Astrocyte (in vitro differentiated cells and primary cell): ENCODE measurements at places on chromosomes 7 and 10. TPM values are rescaled to one million over a fixed set of nuclear protein-coding genes. Genes with fewer than 3 reads are reported as not detected.

GRCh38 chr7:100677308-100678267 is 4.0 kb downstream of the GNB2 start:
- no peak overlapping the region for H3K27ac ChIP-seq
- no peak for DNase-seq
- peaks cover 2% of the 10 kb centered on the region for H3K36me3 ChIP-seq
- H3K4me1 ChIP-seq, result peaks cover 14% of the 10 kb centered on the region

- no peak overlapping the region for H3K27ac ChIP-seq
- H3K4me3 ChIP-seq, result no peak overlapping the region
- no peaks in the 10 kb centered on the region for H3K27me3 ChIP-seq
- no peak for DNase-seq
- peaks cover 5% of the 10 kb centered on the region for H3K4me1 ChIP-seq
These were observed 194.2 kb downstream of the CAMK1D start for GRCh38 chr10:12543589-12543988.

- DNase-seq, result no peak
- no peak overlapping the region for H3K4me3 ChIP-seq
- H3K27me3 ChIP-seq, result no peaks in the 10 kb centered on the region
- no peaks in the 10 kb centered on the region for H3K4me1 ChIP-seq
- no peak overlapping the region for H3K27ac ChIP-seq
- H3K36me3 ChIP-seq, result no peaks in the 10 kb centered on the region
These were observed 66.4 kb upstream of the SORCS1 start for GRCh38 chr10:107230887-107231286.

DNA sequence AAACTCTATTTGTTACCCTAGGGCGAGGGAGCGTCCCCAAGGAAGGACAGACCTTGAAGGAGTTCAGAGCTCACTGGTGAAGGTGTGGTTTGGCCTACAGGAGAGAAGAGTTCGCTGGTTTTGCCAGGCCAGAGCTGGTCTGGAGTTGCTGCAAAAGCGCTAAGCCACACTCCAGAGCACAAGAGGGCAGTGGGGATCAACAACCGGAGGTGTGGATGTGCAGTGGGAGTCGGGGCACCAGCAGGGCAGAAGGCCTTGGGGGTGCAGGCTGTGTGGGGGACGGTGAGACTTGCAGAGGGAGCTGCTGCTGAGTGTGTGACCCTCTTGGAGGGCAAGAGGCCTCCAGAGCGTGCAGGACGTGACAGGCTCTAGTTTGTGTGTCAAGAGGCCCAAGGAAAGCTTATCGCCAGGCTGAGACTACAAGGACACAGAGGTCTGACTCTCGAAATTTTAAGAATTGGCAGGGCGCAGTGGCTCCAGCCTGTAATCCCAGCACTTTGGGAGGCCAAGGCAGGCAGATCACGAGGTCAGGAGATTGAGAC is 14.3 kb upstream of the CUL1 start:
- H3K4me3 ChIP-seq, result no peak overlapping the region
- no peak overlapping the region for H3K27ac ChIP-seq
- H3K4me1 ChIP-seq, result no peaks in the 10 kb centered on the region
- no peaks in the 10 kb centered on the region for H3K36me3 ChIP-seq
- no peak for DNase-seq
- H3K27me3 ChIP-seq, result peaks cover 3% of the 10 kb centered on the region

DNA sequence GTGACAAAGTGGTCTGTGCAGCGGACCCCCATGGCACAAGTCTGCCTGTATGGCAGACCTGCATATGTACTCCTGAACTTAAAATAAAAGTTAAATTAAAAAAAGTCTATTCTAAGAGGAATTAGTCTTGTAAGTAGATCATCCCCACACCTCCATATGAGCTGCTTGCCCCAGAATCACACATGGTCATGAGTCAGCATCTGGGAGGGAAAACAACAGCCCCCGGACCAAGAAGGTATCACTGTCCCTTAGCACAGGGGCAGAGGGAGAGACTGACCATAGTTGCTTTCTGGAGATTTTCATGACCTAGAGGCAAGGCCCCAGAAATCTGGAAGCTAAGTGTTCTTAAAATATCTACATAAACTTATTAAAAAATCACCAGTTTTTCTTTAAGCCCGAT is 86.6 kb upstream of the PDK4 start:
- H3K4me3 ChIP-seq, result no peak overlapping the region
- H3K27ac ChIP-seq, result no peak overlapping the region
- DNase-seq, result no peak
- no peaks in the 10 kb centered on the region for H3K4me1 ChIP-seq

DNA sequence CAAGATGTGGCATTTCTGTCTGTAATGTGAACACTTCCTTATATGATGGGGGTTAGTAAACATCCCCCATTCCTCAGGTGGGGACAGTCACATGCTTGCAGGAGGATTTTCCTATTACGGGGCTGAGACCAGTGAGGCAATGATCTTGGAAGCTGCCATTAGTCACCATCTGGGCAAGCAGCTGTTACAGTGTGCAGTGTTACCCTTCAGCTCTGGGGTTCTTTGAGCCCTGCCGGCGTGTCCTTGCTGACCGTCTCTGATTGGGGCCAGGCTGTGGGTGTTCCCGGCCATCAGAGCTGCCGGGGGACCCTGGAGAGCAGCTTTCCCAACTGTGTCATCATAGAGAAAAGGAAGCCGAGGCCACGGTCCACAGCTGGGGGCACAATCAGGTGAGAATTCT is 126.8 kb upstream of the FAM20C start:
- H3K4me1 ChIP-seq, result peaks cover 29% of the 10 kb centered on the region
- no peak overlapping the region for H3K27ac ChIP-seq
- no peaks in the 10 kb centered on the region for H3K36me3 ChIP-seq

TMEM176B gene
- 0.26 and 0.32 TPM in 2 replicates for total RNA-seq

DNA sequence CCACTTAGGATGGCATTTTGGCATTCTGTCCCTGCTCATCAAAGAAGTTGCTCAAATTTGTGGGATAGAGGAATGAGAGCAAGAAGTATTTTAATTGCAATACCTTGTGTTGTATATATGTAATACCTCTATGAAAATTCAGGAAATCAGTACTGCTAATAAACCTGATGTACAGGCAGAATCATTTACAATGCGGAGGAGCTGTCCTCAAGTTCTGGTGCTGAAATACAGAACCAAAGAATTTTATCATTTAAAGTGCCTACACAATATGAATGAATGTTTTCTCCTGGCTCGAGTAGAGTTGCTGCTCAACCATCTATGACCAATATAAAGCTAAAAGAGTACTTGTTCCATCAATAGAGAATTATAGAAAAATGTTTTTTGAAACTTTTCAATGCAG is 305.8 kb downstream of the PLXNA4 start:
- no peaks in the 10 kb centered on the region for H3K4me1 ChIP-seq
- no peaks in the 10 kb centered on the region for H3K36me3 ChIP-seq
- DNase-seq, result no peak
- H3K27me3 ChIP-seq, result no peaks in the 10 kb centered on the region

DNA sequence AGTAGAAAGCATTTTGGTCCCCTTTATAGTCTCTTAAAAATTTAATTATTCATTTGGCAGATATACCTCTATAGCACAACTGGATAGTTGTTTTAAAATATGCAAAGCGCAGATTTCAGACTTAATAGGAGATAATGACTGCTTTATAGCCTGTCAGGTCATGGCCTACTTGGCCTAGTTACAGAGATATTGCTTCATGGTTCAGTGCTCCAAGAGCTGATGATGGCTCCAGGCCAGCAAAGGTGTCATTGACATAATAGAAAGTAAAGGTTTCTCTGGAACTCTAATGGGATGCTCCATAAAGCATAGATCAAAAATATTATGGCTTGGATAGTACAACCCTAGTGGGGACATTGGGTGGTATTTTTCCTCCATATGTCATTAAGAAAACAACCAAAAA is 285.7 kb downstream of the NXPH1 start:
- H3K36me3 ChIP-seq, result no peaks in the 10 kb centered on the region
- H3K4me1 ChIP-seq, result no peaks in the 10 kb centered on the region
- H3K27me3 ChIP-seq, result no peaks in the 10 kb centered on the region
- DNase-seq, result no peak

GRCh38 chr10:43801626-43802025 is 152.9 kb upstream of the ZNF32 start:
- no peaks in the 10 kb centered on the region for H3K36me3 ChIP-seq
- no peak overlapping the region for H3K27ac ChIP-seq

DNA sequence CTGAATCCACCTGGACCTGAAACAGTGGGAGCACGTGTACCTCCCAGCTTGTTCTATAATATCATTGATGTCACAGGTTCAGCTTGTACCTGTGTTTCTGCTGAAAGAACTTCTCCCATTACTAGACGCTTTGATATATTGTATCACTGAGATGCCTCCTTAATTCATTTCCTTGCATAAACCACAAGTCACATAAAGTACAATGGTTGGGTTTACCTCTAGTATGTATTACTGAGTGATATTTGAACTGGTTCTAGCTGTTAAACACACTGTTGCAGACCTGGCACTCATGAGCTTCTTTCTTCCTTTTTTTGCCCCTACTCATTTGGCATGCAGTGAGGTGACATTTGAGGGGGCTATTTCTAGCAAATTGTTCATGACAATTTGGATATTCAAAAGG is 106.6 kb upstream of the KLF14 start:
- H3K4me3 ChIP-seq, result no peak overlapping the region
- peaks cover 27% of the 10 kb centered on the region for H3K4me1 ChIP-seq
- no peak overlapping the region for H3K27ac ChIP-seq

DNA sequence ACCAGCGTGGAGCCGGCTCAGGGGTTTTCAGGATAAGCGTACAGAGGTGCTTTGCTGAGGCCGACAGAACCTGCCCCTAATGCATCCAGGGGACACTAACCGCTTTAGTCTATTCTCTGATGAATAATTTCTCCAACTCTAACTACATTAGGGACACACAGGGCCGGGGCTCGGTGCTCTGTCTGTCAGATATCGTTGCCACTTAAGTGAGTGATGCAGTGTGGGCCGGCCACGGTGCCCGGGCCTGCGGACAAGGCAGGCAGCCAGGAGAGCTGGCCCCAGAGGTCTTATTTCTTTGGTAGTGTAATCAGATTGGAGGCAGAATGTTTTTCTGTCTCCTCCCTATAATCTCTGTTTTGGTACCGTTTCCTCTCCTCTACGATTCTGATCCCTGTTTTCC is 62.7 kb downstream of the ADRA2A start:
- DNase-seq, result no peak
- H3K4me3 ChIP-seq, result no peak overlapping the region
- H3K27ac ChIP-seq, result no peak overlapping the region
- no peaks in the 10 kb centered on the region for H3K27me3 ChIP-seq

DNA sequence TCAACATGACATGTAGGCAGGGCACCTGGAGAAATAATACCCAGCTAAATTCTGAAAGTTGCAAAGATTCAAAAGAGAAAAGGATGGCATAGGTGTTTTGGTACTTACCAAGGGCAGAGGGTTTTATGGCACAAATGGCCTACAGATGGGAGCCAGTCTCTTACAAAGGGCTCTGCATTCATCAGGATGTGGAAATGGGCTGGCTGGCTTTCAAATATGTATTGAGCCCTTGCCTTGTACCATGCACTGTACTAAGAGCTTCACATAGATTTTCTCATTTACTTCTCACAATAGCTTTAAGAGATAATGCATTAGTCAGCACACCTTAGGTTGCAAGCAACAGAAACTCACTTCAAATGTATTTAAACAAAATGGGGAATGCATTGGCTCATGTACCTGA is 327.1 kb downstream of the BICC1 start:
- H3K4me1 ChIP-seq, result no peaks in the 10 kb centered on the region
- H3K36me3 ChIP-seq, result no peaks in the 10 kb centered on the region
- no peak overlapping the region for H3K4me3 ChIP-seq
- H3K27ac ChIP-seq, result no peak overlapping the region
- no peak for DNase-seq

CPXM2 gene
- total RNA-seq, result 5.2 and 5.5 TPM in 2 replicates

GRCh38 chr7:116502201-116503096 is 2.9 kb downstream of the CAV2 start:
- H3K27me3 ChIP-seq, result no peaks in the 10 kb centered on the region
- H3K36me3 ChIP-seq, result peaks cover 27% of the 10 kb centered on the region
- DNase-seq, result no peak

CFAP46 gene
- 1.3 and 1.5 TPM in 2 replicates for total RNA-seq

DNA sequence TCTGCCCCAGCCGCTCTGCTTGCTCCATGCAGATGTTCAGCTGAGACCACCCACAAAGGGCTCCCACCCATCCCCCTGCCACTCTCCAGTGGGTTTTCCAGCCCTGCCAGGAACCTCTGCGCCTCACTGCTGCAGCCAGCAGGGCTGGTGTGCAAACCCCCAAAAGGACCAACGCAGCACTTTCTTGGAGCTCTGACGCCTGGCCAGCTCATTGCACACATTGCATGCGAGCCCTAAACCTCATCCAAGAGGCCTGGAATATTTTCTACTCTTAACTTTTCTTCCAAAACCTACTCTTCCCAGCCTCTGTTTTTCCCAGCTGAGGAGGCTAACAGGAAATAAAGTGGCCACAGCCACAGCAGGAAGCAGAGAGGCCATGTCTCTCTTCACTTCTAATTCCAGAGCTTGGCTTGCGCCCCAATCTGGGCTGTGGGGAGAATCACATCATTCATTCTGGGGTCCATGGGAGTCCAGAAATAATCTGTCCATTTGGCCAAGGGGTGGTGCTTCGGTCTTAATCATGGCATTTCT is 4.6 kb upstream of the FAM170B start:
- no peaks in the 10 kb centered on the region for H3K27me3 ChIP-seq
- H3K4me3 ChIP-seq, result no peak overlapping the region
- H3K36me3 ChIP-seq, result no peaks in the 10 kb centered on the region
- peak overlapping the region; percentile 98 for H3K27ac ChIP-seq

GATA3 gene
- total RNA-seq, result 11.8 and 17.6 TPM in 2 replicates

CCDC146 gene
- 1.8 and 2.0 TPM in 2 replicates for total RNA-seq

FAM25G gene
- not detected in 2 replicates for total RNA-seq

GIMAP1 gene
- not detected in 2 replicates for total RNA-seq
